ENCODE measurements at places on chromosomes 4 and X.

- no peak for DNase-seq
These were observed 2.5 kb downstream of the CCNI start for GRCh38 chr4:77073106-77073809.

DNA sequence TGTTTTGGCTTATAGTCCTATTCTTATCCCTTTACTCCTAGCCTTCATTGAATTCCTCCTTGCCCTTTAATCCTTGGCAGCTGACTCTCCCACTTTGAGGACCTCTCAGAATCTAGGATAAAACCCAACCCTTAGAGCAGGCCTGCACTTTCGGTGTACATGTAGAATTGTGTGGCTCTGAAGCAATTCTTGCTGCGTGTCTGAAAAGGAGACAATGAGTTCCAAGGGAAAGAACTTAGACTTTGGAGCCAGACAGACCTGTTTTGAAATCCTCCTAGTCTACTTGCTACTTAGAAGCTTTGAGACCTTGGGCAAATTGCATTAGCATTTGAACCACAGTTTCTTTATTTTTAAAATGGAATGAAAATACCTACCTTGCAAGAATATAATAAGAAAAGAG lies 175.2 kb downstream of the BEND2 start:
- no peak for DNase-seq

GRCh38 chr4:33512397-33512796 lies 2731.9 kb downstream of the ARAP2 start:
- DNase-seq: no peak

DNA sequence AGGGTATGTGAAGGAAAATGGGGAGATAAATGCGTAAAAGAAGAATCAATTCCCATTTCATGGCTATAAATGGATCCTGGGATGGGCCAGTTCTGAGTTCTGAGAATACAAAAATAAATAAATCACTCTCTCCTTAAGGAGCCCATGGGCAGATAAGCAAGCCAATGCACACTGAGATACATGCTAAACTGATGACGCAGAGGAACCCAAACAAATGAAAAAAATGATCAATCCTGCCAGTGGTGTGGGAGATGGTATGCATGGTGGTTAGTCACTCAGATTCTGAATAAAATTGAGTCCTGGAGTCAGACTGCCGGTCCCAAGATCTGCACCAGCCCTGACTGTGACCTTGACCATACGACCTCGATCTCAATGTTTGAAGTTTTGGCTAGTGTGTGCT lies 59.7 kb downstream of the NEIL3 start:
- DNase-seq: no peak

DNA sequence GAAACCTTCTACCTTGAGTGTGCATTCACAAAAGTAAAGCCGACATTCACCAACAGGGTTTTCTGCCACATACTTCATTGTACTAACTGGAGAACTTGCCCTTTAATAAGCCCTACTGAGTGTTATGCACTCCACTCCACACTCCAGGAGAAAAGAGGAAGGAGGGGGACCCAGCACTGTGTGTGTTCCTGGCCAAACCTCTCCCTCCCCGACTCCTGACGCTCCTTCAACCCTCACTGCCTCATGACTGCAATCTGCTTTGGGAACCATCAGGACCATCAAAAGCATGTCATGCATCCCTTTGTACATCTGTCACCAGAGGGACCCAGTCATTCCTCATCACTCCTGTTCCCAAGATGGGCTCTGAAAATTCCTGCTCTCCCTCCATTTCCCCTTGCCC lies 143.7 kb downstream of the RASL11B start:
- no peak for DNase-seq

GRCh38 chr4:170868170-170868569 lies 778.4 kb upstream of the AADAT start:
- no peak for DNase-seq

- no peak for DNase-seq
These were observed 75.7 kb downstream of the SH2D1A start for GRCh38 chrX:124421898-124422655.

DNA sequence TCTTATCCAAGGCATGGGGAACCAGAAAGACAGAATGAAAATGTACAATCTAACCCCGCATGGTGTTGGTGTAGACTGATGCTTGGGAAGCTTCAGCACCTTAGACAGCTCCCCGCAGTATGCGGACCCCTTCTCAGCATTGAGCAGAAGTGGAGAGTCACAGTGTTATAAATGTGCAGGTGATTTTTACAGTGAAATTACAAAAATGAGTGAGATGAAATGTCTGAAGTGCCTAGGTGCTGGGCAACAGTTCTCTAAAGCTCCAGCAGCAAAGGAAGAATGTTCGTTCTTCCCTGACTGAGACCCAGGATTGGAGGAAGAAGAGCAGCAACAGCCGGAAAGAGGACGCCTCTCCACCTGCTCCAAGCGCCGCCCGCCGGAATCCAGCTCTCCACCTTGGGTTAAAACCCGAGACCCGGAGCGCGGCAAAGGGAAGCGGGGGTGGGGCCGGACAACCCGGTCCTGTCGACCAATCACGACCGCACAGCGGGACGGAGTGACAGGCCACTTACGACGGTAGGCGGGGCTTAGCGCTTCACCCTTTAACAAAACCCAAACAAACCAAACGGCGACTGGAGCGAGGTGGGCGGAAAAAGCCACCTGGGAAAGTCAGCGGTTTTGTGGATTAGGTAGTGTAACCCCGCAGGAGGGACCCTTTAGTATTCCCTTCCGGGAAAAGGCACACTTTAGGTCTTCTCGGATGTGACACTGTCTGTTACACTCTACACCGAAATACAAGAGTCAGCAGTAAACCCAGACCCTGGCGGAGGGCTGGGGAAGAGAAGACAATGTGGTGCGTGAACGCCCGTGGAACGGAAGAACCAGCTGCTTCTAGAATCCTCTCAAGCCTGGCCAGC lies at the start of gene GLRA3:
Gene GLRA3, minus strand, starts transcription at position 403 of the 857 bp plus-strand sequence. CDS start 436 bp downstream, outside the sequence.
- no peak for DNase-seq

GRCh38 chrX:12405306-12405705 lies 267.0 kb downstream of the FRMPD4 start:
- DNase-seq: no peak

GRCh38 chr4:5711479-5712184 lies 631 bp downstream of the EVC start:
- no peak for DNase-seq

DNA sequence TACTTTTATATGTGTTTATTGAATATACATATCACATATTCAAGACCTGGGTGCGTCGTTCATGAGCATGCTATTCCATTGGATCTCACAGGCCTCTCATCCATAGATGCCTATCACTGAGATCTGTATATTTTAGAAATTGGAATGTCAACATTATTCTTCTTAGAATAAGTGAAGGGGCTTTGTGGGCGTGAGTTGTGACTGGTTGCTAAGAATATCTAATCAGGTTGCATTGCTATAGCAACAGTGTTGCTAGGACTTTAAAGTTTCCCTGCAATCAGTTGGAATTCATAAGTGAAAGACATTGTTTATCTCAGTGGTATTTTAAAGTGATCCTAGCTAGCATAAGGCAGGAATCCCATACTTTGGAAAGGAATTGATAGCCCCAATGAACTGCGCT lies 36.7 kb upstream of the ANK2 start:
- DNase-seq: no peak

- DNase-seq: no peak
These were observed 11.4 kb downstream of the TMEM165 start for GRCh38 chr4:55407119-55407518.
